ENCODE measurements at places on chromosomes 5 and 9.

GRCh38 chr9:112571624-112572355 lies 85.2 kb downstream of the KIAA1958 start:
- no peak for DNase-seq

- no peak for DNase-seq
Measured at GRCh38 chr9:27722866-27723265, 149.6 kb upstream of the C9orf72 start.

DNA sequence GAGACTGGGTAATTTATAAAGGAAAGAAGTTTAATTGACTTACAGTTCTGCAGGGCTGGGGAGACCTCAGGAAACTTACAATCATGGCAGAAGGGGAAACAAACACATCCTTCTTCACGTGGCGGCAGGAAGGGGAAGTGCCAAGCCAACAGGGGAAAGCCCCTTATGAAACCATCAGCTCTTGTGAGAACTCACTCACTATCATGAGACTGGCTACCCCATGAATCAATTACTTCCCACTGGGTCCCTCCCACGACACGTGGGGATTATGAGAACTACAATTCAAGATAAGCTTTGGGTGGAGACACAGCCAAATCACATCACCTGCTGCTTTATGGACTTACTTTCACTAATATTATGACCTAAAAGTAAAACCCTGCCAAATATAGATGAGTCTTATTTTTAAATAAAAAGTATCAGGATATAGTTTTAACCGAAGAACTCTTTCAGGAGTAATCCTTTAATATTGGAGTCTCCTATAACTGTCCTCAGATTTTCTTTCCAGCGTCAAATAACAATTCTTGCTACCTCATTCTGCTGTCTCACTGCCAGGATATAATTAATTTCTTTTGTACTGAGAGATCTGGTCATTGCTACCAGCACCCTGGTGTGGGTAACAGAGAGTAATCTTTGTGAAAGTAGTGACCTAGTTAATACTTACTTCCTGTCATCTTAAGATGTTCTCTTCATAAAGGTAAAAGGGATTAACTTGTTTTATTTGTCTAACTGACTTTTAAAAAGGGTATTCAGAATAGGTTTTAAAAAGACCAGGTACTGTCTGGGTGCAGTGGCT lies 68.6 kb downstream of the NLN start:
- DNase-seq = no peak

DNA sequence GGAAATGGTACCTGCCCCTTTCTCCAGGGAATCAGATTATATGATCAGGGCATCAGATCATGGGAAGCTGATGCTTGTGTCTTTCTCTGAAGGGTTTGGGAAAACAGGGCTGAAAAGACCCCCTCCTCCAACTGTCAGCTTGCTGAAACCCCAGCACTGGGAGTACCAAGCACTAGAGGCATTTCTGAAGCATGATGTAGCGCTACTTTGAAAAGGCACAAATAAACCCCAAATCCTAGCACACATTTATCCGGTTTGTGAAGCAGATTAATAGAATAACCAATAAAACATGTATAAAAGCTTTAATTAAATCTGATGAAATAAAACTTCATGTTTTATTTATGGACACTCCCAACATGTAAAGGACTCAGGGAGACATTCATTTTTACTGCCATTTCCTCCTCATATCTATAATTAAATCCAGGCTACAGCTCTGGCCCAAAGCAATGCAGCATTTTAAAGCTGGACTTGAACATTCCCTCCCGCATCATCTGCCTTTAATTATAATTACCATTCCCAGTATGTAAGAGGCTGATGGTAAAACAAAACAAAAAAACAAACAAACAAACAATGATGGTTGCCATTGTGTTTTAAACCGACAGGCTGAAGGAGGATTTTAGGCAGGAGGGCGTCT lies 298.2 kb upstream of the RFX3 start:
- no peak for DNase-seq

- no peak for DNase-seq
Measured at GRCh38 chr9:136975644-136976043, 1.7 kb upstream of the PTGDS start.

DNA sequence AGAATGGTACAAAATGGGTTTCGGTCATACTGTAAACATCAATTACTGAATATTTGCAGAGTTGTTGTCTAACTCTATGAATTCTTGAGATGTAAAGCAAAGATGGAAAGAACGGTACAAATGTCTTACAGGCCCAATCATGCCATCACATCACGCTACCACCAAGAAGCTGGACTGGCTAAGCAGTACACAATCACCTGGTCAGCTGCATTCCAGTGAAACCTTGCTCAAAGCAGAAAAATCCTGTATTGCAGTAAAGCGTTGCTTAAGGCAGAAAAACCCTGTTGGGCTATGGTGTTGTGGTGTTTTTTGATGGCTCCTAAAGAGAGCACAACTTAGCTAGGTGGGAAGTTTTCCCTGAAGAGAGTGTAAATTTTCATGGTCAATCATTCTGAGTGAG lies 112.6 kb upstream of the RASA1 start:
- no peak for DNase-seq

- DNase-seq = no peak
Measured at GRCh38 chr5:146878476-146879172, at the start of gene PPP2R2B. TSS of gene PPP2R2B (minus strand) at chr5:146878757.

GRCh38 chr5:35129276-35129675 lies 81.5 kb upstream of the AGXT2 start:
- no peak for DNase-seq

DNA sequence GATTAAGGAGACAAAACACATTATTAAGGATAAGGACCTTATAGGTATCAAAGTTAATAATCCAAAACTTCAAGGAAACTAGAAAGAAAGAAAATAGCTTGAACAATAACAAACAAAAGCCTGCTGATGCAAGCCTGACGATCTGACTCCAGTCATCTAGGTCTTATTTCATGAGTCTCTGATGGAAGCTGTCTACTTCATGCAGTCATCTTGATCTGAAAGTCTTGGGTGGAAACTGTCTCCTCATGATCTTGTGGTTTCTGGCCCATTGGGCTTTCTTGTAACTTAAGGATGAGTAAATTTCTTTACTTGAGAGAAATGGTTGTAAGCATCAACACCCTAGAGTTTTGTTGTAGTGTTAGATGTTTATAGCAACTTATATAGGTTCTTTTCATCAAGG lies 20.6 kb upstream of the PSIP1 start:
- no peak for DNase-seq

DNA sequence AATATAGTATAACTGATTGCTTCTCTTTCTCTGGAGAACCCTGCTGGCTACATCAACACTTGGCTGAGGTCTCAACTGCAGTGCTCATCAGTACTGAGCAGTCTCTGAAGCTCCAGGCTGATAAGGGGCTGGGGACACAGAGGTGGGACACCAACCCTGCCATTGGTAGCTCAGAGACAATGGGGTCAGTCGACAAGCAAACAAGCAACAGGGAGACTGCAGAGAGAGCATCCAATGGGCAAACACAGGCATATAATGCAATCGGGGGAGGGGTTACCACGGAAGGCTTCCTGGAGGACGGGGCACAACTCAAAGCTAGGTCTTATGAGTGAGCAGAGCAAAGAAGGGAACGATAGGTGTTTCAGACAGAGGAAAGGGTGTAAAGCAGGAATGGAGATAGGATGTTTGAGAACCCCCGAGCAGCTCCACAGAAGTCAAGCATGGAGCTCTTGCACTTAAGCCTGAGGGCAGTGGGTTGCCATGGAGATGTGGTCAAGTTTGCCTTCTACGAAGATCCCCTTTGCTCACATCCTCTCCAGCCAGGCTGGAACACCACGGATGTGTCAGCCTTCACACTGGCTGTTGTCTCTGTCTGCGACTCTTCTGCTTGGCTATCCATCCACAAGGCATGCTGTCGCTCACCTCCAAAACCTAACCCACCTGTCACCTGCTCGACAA lies 21.5 kb upstream of the AKNA start:
- DNase-seq = no peak

DNA sequence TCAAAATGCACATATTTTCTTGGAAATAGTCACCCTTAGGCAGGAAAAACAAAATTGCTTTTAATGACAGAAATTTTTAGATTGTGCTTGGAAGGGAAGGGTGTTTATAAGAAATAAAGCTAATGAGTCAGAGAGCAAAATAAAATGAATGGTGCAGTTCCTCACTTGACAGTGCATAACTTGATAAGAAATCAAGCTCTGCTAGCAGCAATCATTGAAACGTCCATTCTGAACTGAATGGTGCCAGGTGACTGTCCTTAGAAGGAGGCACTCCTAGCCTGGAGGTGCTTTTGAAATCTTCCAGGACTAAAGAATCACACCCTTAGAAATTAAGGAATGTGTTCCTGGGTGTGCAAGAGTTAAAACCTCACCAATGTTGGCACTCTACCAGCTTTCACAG lies 202.5 kb downstream of the EFNA5 start:
- no peak for DNase-seq

- DNase-seq = no peak
Measured at GRCh38 chr5:77285251-77285841, 74.9 kb downstream of the PDE8B start.

DNA sequence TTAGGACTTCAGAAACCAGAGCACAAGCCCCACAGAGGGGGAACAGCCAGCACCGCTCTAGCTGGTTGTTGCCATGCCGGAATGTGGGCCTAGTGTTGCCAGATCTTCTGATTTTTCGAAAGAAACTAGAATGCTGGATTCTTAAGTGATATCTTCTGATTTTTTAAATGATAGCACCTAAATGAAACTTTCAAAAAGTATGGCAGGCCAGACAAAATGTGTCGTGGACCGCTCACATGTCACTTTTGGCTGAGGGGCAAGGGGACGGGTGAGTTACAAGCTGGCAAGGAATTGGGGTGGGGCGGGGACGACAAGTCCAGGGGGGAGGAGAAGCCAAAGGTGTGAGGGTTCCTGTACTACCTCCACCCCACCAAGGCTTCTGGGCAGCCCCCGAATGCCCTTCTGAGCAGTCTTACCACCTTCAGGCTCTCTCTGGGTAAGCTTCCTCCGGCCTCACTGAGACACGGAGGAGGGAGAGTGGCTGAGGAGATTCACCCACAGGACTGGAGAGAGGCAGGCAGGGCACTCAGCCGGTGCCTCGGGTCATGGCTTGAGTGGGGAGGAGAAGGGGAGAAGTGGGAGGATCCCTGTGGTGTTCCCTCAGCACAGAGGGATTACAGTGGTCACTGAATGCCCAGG lies 10.3 kb downstream of the B4GALT7 start:
- DNase-seq = no peak

DNA sequence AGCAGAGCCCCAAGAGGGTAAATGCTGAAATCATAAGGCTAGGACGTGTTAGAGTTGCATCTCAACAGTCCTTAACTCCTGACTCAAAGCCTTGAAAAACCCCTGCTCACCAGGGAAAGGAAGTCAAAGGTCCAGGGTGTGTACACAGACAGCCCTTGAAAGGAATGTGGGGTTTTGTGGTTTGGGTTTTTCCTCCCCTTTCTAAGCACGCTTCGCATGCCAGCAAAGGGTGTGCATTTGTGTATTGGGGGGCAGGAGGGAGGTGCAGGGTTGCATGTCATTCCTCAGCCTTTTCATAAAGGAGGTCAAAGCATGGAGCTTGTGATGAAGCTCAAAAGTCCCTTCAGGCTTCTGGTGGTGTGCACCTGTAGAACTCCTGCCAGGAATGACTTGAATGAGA lies 17.3 kb upstream of the XPA start:
- no peak for DNase-seq

GRCh38 chr9:122265149-122265915 lies 650 bp downstream of the MRRF start:
- peak; percentile 4 for DNase-seq

DNA sequence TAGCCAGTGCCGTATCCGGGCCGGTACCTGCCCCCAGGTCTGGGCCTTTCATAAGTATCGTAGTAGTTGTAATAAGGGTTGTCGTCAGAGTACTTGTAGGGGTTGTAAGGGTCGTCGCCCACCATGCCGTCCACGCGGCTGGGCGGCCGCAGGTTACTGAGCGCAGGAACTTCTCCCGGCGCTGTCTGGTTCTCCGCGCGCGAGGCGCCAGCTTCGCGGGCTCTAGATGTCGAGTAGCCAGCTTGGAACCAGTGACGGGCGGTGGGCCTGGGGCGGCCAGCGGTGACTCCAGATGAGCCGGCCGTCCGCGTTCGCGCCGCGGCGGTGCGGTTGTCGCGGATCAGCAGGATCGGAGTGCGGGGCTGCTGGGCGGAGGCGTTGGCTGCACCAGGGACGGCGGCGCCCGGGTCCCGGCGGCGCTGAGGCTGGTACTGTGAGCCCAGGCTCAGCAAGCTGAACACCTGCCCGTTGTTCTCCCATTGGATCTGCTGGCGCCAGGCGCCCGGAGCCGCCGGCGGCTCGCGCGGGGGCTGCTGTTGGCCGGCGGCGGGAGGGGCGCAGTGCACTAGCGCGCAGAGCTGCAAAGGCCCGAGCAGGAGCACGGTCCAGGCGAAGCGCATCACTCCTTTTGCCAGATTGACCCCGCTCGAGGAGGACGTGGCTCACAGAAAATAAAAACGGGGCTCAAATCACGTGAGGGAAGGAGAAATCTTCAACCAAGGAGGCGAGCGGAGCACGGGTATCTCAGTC lies 518 bp downstream of the LOX start:
- DNase-seq = no peak

DNA sequence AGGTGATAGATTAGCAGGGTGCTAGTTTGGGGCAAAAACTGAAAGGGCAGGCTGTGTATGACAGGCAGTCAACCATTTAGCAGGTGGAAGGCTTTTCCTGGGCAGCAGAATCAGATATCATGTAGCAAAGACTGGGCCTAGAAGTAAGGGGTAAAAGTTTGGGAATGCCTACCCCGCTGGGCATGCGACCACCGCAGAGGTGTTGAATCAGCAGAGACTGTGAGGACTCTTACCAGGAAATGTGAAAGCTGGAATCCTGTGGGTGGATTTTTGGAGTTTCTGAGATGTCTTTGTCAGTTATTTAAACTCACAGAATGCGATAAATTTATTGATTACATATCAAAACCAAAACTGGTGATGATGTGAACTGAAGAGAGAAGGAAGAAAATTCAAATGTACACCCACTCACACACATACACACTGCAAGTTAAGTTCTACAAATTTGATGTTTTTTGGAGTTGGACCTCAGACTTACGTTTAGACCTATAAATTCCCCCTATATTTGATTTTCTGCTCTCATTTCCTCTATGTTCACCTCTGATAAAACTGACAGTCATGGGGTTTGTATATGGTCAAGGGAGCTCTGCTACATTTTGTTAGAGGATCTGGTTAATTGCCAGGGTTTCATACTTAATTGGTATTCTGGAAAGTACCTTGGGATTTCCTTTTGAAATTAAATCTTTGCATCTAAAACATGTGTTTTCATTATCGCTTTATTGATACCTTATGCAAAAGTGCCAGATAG lies 333.6 kb downstream of the CSNK1G3 start:
- DNase-seq = no peak

All from stimulated activated CD8-positive, alpha-beta memory T cell treated with anti-CD3 and anti-CD28 coated beads, Interleukin-7, amount 100 ng/mL, for 48 hours (primary cell).